ENCODE measurements at places on chromosomes 16 and 17.

GRCh38 chr16:66703406-66704215 is 7.1 kb upstream of the CMTM4 start:
- DNase-seq = no peak

DNA sequence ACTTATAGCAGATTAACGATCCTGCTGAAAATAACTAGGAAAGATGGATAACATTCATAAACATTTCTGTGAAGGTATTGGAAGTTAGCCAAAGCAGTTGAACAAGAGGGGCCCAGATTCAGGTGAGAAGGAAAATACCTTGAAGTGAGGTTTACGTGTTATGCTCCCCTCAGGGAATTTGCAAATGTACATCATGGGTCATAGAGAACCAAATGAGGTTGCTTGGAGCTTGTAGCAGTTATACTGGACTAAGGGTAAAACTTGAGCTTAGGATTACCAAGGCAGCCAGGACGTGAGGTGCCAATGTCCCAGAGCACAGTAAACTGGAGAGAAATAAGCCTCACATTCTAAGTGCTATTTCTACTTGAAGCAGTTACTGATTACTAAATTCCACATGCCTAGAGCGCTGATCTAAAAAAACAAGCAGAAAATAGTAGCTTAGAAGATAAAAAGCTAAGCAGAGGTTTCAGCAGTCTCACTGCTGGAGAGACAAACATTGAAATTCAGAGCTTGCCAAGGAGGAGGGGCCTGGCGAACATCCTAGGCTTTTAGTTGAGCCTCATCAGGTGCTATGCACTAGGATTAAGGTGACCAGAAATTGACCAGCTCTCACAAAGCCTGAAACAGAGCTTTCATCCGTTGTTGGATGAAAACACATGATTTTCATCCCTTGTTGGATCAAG is 136.7 kb upstream of the FAM20A start:
- DNase-seq = peak; percentile 48

DNA sequence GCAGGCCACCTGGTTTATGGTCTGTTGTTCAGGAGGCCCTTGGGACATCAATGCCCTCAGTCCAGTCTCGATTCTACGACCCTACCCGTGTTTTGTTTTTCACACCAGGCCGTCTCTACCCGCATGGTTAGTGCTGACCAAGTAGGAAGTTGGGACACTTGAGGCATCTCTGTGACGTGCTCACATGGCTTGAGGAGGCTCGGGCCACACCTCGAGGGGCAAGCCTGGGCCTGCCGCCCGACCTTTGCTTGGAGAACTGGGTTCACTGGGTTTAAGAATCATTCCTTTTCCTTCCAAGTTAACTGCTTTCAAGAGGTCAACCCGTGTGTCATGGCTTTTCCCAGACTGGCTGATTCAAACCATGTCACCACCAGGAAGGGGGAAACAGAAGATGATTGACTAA is 86.8 kb downstream of the CMIP start:
- DNase-seq = no peak

- no peak for DNase-seq
These were observed 6.0 kb downstream of the SYNGR2 start for GRCh38 chr17:78174346-78174869.

All from NCI-H1048 (cell line).